Renal cortex interstitium (tissue), 15 donors: ENCODE measurements at places on chromosomes 3 and 15.
A peak's percentile ranks its signal among the peaks of the same experiment; 100 is the strongest.

DNA sequence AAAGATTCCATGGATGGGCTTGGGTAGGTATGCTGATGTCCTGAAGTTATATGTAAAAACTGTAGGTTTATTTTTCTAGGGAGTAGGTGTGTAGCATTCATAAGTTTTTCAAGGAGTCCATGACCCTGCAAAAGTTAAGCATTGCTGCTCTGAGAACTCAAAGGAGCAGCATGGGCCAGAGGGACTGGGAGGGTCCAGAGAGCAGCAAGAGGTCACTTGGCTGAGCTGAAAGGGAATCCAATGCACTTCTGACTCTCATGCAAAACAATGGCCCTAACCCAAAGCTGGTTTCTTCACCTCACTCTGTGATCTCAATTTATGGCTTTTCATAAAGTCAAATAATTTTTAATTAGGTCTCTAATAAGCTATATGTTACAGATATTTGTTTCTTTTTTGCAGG, 198.3 kb upstream of the GOLGA6L4 start:
- DNase-seq, result no peak

DNA sequence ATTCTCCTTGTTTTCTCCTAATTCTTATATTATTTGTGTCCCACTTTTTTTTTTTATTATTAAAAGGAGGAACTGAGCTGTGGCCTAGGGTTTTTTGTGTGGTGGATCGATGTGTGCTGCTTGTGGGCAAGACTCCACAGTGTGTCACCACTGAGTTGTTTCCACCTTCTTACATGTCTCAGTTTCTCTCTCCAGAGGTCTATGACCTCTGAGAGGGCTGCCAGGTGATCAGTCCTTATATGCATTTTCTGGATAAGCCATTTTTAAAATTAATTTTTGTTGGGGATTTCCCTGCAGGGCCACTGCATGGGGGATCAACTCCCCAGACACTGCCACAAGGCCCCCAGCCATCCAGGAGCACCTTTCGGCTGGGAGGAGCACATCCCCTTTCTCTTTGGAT, 27.8 kb downstream of the IQCF6 start:
- no peak for DNase-seq

GRCh38 chr3:14403619-14404155, 1.3 kb downstream of the SLC6A6 start:
- peak; percentile 37 for DNase-seq

- DNase-seq, result no peak
These were observed 4.1 kb downstream of the GALNT15 start for GRCh38 chr3:16178628-16178988.

DNA sequence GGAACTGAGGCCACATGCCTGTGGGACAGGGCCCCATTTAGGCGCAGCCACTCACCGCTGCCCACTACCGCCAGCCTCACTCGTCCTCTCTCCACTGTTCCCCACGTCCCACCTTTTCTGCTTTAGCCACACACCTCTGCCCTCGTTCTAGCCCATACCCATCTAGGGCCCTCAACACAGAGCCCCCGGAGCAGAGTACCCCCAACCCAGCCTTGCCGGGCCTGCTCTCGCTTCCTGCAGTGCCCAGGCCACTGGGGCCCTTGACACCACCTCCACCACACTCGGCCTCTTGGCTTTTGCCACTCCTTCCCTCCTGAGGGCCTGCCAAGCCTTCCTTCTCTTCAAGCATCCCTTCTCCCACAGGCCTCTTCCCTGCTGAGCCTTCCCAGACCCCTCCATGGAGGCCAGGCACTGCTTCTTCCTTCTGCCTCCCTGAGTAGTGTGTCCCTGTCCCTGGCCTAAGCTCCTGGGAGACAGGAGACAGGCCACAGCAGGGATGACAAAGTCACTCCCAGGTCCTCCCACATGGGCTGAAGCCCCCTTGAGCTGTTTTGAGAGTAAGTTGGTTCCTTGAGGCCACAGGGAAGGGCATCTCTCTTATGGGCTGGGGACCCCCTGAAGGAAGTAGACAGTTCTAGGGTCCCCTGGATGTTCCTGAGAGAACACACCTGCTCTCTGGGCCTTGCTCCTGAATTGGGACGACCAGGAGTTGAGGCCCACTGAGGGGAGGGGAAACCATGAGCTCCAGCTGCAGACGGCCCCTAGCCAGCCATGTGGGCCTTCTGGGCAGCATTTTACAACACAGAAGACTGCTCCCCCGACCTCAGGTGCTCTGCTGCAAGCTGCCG, 4.4 kb downstream of the PRSS50 start:
- DNase-seq, result no peak

DNA sequence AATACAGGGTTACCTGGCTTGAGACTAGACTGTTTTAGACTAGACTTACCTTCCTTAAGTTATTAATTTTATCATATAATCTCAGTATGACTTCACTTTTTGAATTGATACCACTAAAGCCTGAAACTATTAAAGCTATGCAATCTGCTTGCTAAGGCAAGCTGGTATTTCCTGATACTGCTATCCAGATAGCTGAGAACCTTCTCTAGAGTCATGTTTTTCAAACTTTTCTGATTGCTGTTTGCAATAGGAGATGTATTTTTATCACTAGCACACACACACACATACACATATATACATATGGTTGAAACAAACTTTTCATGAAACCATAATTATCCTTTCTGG, 9.3 kb upstream of the MAGI1 start:
- DNase-seq, result no peak

GRCh38 chr3:42688016-42688415, 2.7 kb downstream of the KLHL40 start:
- no peak for DNase-seq

- DNase-seq, result no peak
These were observed 320.9 kb upstream of the RASGRP1 start for GRCh38 chr15:38885471-38885952.

DNA sequence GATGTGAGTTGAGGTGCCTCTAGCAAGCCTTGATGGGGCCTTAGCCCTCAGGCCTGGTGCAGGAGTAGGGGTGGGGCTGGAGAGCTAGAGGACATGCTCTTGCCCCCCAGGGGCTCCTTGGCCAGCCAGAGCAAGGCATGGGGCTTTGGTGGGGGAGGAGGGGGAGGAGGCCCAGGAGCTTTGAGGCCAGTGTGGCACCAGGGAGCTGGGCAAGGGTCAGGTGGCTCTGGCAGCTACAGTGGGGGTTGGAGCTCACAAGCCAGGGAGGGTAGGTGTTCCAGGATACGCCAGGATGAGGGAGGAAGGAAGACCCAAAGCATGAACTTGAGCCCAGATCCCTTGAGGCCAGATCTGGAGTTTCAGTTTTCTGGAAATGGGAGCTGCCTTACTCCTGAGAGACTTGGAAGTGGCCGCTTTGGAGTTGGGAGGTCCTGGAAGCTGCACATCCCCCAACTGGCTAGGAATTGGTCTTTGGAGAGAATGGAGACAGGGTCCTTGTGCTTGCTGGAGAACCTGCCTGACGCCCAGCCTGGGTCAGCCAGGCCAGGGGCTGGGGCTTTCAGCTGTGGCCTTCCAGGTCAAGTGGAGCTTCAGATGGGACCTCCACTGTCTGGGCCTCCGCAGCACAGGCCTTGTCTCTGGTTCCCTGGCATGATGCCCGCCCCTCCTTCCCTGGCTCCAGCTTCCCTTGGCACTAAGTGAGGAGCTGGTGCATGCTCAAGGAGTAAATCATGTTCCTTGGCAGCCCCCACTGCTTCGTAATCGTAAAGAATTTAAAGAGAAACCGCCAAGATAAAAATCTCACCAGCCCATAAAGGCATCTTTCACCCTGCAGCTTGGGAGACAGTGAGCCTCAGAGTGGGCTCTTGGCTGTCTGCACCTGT, 8.7 kb downstream of the SEMA3F start:
- DNase-seq, result no peak

DNA sequence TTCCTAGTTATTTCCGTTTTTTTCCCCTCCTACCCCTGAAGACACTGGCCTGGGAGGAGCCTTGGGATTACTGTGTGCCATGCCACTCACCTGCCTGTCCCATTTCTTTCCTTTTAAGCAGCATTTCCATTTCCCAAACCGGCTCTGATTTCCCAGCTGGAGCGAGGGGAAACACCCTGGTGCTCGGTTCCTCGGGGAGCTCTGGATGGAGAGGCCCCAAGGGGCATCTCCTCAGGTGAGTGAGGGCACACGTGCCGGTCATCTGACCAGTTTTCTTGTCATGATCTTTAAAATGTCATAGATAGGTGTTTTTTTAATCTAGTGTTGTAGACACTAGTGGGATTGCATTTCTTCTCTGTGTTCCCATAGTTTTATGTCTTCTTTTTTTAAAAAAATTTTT, 2.7 kb downstream of the ZNF662 start:
- DNase-seq, result no peak

GRCh38 chr15:70576696-70577095, 186.7 kb downstream of the UACA start:
- DNase-seq, result no peak

- DNase-seq, result no peak
These were observed 35.5 kb upstream of the CHMP2B start for GRCh38 chr3:87191641-87192040.

GRCh38 chr3:70550723-70551319, 238.4 kb upstream of the MDFIC2 start:
- DNase-seq, result peak; percentile 28

GRCh38 chr3:138625707-138626365, 17.3 kb downstream of the FAIM start:
- DNase-seq, result no peak

DNA sequence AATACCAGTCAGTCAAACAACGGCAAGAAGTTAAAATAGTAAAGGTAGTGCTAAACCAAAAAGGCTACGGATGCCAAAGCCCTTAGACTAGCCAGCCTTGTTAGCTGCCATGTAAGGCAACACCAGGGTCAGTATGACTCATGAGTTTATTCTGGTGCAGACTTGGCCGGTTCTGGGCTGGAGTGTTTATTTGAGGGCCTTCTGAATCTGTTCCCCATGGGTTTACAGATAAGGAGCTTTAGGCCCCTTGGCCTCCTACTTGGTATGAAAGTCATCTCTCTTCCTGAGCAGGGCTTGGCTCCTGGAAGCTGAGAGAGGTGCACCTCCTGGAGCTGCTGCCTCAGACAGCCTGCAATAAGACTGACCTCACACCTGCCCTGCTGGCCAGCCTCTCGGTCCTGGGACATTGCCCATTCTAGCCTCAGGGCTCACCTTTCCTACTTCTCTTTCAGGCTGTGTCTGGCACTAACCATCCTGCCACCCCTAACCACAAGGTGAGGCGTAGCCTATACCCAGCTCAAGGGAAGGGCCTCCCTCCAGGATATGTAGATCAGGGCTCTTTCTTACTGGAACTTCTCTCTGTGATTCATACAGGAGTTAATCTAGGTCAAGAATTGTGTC, 10.4 kb upstream of the RTP1 start:
- no peak for DNase-seq
